Muscle of arm (tissue), 14 donors: ENCODE measurements at places on chromosomes 12 and 14.

GRCh38 chr12:49547090-49547690 lies 8.4 kb downstream of the KCNH3 start:
- DNase-seq = no peak

DNA sequence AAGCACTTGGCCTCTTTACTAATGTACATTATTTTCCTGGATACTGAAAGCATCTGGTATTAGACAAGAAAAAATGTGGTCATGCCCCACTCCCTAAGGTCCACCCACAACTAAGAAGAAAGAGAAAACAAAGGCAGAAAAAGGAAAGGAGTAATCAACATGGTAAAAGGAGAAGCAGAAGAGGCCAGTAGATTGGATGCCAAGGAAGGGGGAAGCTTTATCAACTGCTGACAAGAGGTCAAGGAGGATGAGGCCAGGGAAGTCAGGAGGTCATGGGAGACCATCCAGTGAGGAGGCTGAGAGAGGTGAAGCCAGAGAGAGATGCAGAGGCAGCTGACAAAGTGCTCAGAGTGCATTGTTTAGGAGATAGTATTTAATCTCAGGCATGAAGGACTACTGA lies 383.5 kb downstream of the ZFP36L1 start:
- no peak for DNase-seq

DNA sequence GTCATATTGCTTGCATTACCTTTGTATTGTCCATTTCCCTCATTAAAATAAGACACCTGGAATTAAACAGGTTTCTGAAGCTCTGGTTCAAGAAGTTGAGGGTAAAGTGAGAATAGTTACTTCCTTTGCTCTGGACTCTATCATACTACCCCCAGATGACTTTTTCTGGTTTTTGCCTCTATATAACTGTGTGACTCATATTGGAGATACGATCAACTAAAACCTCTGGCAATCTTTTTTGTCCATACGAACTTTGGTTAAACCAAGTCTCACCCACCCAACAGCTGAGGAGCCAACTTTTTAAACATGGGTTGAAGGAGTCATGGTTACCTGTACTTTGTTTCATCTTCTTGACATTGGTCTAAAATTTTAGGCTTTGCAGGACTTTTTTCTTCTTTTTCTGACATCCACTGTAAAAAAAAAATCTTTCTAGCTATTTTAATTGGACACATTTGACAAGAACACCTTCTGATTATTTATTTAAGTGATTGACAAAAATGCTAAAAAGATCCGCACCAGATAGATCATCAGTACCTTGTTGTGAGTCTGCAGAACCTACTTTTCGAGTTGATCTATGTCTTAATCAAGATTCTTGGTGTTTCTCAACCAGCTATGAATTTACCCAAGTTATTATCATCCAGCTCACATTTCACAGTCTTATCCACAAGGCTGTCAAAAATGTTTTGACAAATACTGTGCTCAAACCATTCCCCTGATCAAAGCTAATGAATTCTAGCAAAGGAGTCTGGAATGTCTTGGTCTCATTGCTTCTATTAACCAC lies 166.0 kb downstream of the IPO8 start:
- no peak for DNase-seq

DNA sequence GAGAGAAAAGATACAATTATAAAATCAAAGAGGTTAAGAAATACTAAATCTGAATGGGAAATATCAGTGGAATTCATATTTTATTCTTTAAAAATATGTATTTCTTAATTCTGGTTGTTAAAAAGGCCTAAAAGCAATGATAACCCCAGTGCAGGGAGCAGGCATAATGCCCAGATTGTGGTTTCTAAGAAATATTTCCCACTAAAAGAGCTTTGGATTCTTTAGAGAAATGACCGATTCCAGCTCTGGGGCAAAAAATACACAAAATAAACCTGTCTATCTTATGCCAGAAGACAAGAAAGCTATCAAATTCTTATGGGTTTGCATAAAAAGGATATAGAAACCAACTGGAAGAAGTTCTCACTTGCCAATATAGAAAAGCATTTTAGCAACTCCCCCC lies 71.6 kb downstream of the PDE6H start:
- no peak for DNase-seq

DNA sequence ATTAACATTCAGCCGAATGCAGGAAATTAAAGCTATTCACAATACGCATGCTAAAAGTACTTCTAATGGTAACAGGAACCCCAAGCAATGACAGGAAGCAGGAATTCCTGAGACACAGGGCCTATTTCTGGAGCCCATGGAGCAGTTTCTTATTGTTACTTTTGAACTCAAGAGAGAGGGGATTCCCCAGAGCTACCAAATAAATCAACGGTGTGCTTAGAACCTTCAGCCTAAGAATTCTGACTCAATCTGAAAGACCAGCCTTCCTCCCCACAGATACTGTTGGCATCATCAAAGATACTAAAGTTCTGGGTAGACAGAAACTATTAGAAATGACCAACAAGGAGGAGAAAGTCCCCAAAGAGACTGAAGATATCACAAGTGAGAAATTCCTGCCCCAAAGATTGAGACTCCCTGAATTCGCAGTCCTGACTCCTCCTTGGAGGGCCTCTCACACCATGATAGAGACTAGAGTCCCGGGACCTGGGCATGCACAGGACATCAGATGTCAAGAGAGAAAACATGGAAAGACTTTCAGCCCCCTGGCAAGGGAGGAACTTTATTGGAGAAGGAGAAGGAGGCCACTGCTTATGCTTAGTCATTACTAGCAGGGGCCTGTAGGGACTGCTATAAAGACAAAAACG lies 32.7 kb downstream of the RTRAF start:
- no peak for DNase-seq
